IPS DF 19.7 (cell line): ENCODE measurements at places on chromosomes 7 and 10.

GRCh38 chr10:8437896-8438295, 383.4 kb downstream of the GATA3 start:
- no peak for DNase-seq

DNA sequence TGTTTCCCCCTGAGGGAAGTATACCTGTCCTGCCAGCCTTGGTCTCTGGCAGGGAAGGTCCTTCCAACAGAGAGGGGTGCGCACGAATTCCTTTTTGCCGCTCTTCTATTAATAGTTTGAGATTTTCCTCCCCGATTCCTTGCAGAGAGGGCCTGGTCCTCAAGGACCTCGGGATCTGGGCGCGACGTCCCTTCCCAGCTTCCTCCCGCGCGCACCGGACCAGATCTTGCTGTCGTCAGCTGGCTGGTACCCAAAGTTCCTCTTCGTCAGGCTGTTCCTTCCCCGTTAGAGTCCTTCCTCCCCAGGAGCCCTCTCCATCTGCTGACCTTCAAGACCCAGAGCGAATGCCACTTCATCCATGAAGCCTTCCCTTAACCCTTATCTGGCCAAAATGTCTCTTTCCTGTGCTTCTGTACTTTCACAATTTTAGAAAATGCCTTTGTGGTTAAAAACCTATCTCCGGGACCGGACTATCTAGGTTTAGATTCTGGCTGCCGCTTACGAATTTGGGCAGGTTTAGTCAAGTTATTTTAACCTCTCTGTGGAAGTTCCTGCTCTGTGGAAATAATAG, 851 bp upstream of the GOT1 start:
- no peak for DNase-seq

DNA sequence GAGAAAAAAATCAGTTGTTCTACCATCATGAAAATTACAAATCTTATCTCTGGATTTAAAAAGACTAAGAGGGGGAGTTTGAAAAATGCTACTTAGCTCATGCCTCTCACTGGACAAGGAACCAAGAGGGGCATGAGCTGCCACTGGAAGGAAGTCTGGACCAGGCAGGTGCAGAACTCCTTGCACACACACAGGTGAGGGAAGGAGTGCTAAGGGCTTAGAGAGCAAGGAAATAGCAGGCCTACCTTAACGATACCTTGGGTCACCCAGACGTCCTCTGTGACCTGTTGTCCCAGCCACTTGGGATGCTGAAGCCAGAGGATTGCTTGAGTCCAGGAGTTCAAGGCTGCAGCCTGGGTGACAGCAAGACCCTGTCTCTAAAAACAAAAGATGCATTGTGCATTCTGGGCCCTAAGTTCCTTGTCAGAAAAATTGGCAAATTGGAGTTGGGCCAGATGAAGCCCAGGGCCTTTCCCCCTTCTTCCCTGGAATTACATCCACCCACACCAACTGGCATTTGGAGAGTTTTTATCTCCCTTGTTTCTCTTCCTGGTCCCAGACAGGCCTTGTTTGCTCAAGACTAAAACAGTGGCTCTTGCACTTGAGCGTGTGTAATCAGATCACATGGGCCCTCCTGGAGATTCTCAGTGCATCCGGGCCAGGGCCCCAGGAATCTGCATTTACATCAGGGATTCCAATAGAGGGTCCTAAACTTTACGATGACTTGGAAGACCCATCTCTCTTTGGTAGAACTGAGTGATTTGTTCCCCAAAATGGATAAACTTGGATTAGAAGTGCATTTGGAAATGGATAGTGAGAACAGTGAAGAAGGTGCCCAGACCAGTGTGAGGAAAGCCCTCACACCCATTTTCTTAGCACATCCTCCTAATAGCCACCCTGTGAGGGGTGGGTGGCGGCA, 3.0 kb downstream of the DDIT4 start:
- no peak for DNase-seq

DNA sequence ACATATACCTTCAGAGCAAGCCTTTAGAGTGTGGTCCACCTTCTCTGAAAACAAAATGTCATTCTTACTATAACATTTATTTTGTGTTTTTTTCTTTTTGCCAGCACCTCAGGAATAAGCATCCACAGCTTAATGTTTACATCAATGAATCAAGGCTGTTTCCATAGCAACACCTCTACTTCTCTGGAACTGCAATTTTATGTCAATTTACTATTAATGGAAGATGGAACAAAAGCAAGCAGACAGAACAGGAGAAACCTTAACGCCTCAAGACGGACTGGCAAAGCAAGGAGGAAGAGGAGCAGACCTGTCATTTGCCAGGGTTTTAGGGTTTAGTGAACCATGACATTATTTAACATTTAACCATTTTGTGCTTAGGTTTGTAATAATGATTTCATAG, 63.1 kb downstream of the PRR15 start:
- no peak for DNase-seq

DNA sequence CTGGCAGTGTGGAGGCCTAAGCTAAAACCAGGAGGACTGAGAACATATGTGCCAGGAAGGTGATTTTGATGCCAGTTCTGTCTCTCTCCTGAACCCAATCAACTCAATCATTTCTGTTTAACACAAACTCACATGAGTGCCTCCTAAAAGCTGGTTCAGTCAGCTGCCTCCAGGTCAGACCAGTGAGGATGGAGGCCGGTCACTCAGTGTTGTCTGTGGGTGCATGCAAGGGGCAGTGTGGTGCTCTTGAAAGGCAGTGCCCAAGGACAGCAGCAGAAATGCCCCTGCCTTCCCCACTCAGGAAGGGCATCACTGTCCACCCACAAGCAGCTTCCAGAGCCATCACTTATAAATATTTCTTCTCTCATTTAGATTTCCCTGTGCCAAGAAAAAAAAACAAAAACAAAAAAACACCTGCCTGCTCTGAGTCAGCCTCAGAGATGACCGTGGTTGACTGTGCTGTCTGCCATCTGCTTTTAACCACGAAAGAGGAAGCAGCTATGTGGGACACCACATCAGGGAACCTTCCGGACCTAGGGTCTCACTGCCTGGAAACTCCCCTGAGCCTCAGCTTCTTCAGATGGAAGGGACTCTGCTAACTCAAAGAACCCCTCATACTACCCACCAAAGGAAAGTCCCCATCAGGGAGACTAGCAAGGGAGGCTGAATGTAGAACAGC, 39.1 kb downstream of the VOPP1 start:
- DNase-seq = no peak
